ENCODE measurements at places on chromosomes 11 and 22.
A peak's percentile ranks its signal among the peaks of the same experiment; 100 is the strongest.

DNA sequence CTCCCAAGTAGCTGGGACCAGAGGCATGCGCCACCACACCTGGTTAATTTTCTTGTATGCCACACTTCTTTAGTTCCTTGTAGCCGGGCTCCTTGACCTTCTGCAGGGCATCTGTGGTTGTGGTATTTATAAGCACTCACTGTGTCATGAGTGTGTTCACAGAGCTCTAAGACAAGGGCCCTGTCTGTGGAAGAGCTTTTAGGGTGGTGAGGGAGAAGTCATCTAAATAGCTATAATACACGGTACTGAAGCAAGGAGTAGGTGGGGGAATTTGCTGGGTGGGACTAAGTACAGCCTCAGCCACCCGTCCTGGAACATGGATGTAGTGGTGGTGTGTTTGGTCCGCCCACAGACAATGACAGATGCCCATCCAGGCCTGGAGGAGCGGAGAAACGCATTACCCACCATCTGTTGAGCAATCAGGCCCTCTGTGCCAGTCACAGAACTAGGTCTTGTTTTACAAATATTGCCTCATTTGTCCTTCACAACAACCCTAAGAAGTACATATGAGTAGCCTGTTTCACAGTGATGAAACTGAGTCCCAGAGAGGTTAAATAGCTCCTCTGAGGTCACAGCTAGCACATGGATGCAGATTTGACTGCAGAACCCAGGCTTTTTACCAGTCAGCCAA lies 10.1 kb downstream of the ACO2 start:
- DNase-seq, result no peak

- peak; percentile 56 for DNase-seq
Measured at GRCh38 chr11:115496892-115497291, 7.3 kb downstream of the CADM1 start.

DNA sequence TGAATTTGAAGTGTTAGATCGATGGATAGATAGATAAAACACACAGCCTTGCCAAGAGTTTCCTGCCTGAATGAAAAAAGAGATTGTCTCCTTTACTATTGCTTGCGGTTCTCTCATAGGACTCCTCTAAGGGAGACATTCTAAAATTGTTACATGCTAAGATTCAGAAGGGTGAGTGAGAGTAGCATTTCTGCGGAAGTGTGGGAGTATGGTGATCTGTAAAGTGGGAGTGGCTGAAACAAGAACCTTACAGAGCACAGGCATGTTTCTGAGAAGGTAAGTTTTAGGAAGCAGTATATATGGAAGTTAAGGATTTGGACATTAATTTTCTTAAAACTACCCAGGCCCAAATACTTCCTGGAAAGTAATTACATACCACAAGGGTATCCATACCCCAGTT lies 139.6 kb downstream of the TRIM44 start:
- DNase-seq, result no peak

DNA sequence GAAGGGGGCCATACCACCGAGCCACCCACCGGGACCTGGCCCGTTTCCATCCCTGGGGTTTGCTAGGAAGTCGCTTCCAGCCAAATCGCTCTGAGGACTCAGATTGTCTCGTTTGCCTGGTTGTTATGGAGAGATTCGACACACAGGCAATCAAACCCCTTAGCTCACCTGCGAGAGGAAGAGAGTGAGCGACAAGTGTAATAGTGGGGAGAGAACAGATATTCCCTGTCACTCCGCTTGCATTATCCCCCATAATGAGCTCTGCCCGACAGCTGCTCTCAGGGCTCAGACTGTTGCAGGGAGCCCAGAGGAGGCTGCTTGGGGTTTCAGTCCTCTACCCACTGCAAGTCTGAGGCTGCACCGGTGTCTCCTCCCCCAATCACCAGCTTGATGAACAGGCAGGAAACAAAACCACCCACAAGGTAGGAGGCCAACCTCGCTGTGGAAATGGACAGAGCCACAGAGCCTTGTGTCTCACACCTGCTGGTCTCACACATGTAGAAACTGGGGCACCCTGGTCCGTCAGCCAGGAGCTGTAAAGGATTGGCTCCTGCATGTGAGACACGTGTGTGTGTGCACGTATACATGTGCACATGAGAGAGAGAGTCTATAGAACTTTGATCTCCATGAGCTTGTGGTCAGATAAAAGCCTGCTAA lies 351.1 kb downstream of the BUD13 start:
- DNase-seq, result no peak

- DNase-seq, result no peak
Measured at GRCh38 chr11:27423125-27423524, 49.5 kb downstream of the LGR4 start.

DNA sequence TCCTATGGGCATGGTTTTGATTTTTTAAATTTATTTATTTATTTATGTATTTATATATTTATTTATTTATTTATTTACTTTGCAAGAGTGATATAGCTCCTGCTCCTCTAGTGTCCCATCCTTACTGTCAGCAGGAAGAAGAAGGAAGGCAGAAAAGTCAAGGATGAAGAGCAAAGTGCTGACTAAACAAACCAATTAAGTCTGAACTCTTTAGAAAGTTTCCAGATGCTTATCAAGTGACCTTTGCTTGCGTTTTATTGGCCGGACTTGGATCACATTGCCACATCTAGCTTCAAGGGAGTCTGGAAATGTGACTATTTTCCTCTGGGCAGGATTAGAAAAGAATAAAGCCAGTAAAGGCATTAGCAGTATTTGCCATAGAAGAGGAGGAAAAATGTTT lies 8.7 kb upstream of the OR4B1 start:
- no peak for DNase-seq

GRCh38 chr11:93478841-93479240 lies 64.3 kb downstream of the SMCO4 start:
- DNase-seq, result no peak

DNA sequence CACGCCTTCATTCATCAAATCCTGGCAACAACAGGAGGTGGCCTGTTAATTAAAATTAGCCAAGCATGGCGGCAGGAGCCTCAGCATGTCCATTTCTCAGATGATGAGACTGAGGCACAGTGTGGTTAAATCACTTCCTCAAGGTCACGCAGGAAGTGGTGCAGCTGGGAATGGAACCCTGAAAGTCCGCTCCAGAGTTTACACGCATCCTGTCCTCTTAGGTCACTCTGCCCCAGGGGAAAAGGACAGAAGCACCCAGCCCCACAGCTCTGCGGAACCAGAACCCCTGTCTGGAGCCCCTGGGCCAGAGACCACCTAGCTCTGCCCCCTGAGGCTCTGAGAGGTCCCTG lies 19.6 kb downstream of the RPL3 start:
- DNase-seq, result peak; percentile 37

DNA sequence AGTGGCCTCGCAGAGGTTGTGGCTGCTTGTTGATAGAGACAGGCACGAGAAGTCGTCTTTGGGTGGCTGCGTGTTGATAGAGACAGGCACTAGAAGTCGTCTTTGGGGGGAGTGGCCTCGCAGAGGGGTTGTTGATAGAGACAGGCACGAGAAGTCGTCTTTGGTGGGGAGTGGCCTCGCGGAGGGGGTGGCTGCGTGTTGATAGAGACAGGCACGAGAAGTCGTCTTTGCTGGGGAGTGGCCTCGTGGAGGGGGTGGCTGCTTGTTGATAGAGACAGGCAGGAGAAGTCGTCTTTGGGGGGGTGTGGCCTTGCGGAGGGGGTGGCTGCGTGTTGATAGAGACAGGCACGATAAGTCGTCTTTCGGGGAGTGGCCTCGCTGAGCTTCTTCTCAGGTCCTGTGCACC lies 328.8 kb downstream of the TBC1D22A start:
- DNase-seq, result no peak

- DNase-seq, result no peak
Measured at GRCh38 chr11:11334607-11335006, 18.4 kb downstream of the CSNK2A3 start.

- DNase-seq, result no peak
Measured at GRCh38 chr11:114827736-114828135, 149.4 kb downstream of the NXPE2 start.

GRCh38 chr11:28420099-28420498 lies 311.9 kb downstream of the METTL15 start:
- no peak for DNase-seq

GRCh38 chr11:109769858-109770257 lies 323.3 kb upstream of the ZC3H12C start:
- no peak for DNase-seq

Data from astrocyte of the hippocampus (primary cell).